ENCODE measurements at places on chromosomes 4 and X. TPM values are rescaled to one million over a fixed set of nuclear protein-coding genes. Genes with fewer than 3 reads are reported as not detected.

Gene VEGFD
- 0.28 TPM for total RNA-seq

Gene PAGE5
- 0.73 TPM for total RNA-seq

Gene PHOX2B
- total RNA-seq: not detected

Gene FREM3
- not detected for total RNA-seq

Gene MMRN1
- total RNA-seq: 5.0 TPM

Gene F9
- total RNA-seq: 380 TPM

Gene ENPEP
- 18.9 TPM for total RNA-seq

Gene SPINK2
- total RNA-seq: not detected

Gene KLB
- total RNA-seq: 22.0 TPM

Gene CFP
- 13.8 TPM for total RNA-seq

Gene CT83
- not detected for total RNA-seq

Gene RS1
- not detected for total RNA-seq

Gene YY2
- total RNA-seq: 0.53 TPM

Gene SH3BGRL
- 10.5 TPM for total RNA-seq

Gene TMEM35A
- not detected for total RNA-seq

Gene PRRG3
- 0.38 TPM for total RNA-seq

Gene NEIL3
- 0.08 TPM for total RNA-seq

Gene MUC7
- not detected for total RNA-seq

Gene PDGFC
- 9.1 TPM for total RNA-seq

Gene STK32B
- 0.25 TPM for total RNA-seq

Gene PABPC1L2A
- total RNA-seq: not detected

Gene TGIF2LX
- total RNA-seq: not detected

Gene DCHS2
- 0.08 TPM for total RNA-seq

Gene SOWAHD
- 0.45 TPM for total RNA-seq

Gene PDE5A
- 0.53 TPM for total RNA-seq

Gene ARHGAP6
- total RNA-seq: 0.65 TPM

Gene CRMP1
- total RNA-seq: 0.13 TPM

Gene NDST3
- total RNA-seq: 0.48 TPM

Gene FAT4
- 3.9 TPM for total RNA-seq

Gene NUP62CL
- total RNA-seq: 0.53 TPM

Gene GIMD1
- not detected for total RNA-seq

Gene SMIM9
- total RNA-seq: not detected

Gene VCX2
- not detected for total RNA-seq

Gene CLDN22
- total RNA-seq: not detected

Gene AKAP14
- not detected for total RNA-seq

Gene TEX13C
- total RNA-seq: not detected

Gene IL2RG
- total RNA-seq: 1.9 TPM

Gene PASD1
- not detected for total RNA-seq

Gene CNGA2
- not detected for total RNA-seq

Gene SSX3
- not detected for total RNA-seq

Gene GUCY1A1
- 4.9 TPM for total RNA-seq

Gene GPR119
- not detected for total RNA-seq

Gene CT45A3
- total RNA-seq: not detected

Gene FRMPD4
- total RNA-seq: not detected

Gene FMR1NB
- not detected for total RNA-seq

All from left lobe of liver (tissue), 2 donors.